ENCODE measurements at places on chromosomes 12 and 14.

DNA sequence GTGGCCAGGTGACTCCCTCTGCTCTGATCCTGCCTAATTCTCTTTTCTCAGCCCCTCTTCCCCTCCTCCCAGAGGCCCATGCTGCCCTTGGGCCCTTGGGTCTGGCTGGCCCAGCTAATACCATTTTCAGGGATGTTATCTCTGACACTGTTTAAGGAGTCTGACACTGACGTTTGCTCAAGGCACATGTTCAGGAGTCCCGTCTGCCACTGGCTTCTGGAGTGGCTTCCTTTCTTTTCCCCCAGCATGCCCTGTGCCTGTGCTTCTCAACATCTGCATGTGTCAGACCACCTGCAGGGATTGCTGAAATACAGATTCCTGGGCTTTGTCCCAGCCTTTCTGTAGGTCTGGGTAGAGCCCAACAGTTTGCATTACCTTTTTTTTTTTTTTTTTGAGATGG is 128.9 kb downstream of the BCL11B start:
- no peak for DNase-seq

- no peak for DNase-seq
These were observed 2.0 kb upstream of the NTF3 start for GRCh38 chr12:5429741-5430557.

- DNase-seq = no peak
These were observed 11.5 kb upstream of the LGMN start for GRCh38 chr14:92759679-92760523.

DNA sequence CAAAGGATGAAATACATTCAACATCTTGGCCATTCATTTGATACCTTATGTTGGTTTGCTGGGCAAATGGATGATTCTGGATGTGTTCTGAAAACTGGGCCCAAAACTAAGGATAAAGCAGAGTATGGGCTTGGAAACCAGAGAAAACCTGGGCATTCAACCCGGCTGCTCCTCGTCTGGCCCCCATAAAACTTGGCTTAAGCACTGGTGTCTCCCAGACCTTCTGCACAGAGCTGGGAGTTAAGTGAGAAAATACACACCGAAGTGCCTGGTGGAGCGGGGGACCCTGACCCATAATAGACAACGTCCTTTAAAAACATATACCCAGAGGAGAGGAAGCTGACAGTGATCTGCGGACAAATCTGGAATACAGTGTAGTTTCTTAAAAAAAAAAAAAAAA is 112.5 kb downstream of the FOXN3 start:
- no peak for DNase-seq

DNA sequence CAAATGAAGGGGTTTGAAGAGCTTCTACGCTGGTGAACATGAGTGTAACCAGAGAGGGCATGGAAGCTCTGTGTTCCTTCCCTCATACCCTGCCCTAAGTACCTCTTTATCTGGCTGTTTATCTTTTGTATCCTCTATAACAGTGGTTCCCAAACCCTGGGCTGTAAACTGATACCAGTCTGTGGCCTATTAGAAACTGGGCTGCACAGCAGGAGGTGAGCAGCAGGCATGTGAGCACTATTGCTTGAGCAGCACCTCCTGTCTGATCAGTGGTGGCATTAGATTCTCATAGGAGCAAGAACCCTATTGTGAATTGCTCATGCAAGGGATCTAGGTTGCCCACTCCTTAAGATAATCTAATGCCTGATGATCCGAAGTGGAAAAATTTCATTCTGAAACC is 172.9 kb upstream of the AVPR1A start:
- DNase-seq = no peak

DNA sequence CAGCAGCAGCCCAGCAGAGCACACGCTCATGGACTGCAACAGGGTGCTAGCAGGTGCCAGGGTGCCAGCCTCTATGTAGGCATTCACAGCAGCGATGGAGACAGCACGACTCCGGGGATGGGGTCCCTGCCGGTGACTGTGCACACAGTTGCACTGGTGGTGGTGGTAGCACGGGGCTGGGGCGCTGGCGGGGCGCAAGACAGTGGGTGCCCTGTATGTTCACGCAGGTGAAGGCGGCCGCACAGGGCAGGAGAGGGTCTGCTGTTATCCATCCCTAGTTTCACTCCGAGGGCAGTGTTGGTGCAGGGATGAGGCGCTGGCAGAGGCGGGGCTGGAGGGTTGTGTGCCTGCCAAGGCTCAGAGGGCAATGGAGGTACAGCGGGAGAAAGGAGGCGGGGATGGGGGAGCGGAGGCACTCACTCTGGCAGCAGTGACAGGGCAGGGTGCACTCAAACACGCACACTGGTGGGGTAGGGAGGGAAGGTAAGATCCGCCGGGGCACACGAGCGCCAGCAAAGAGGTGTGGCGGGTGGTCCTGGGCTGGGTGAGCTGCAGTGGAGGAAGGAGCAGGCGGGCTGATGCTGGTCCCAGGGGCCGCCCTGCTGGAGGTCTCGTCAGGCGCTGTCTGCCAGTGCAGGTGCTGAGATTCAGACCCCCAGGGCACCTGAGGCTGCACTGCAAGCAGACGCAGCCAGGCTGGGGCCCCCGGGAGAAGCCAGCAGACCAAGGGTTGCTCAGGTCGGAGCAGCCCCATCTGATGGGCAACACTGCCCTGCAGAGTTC is 76.7 kb downstream of the GALC start:
- DNase-seq = no peak

- no peak for DNase-seq
These were observed 56.3 kb downstream of the KCNH5 start for GRCh38 chr14:62988967-62989366.

- no peak for DNase-seq
These were observed 70.0 kb downstream of the ARMH4 start for GRCh38 chr14:58082011-58082410.

- DNase-seq = peak; percentile 1
These were observed 75.5 kb upstream of the DCD start for GRCh38 chr12:54723379-54724256.

GRCh38 chr14:61512026-61512834 is 183.1 kb upstream of the HIF1A start:
- DNase-seq = no peak

- DNase-seq = no peak
These were observed 1213.6 kb downstream of the GALC start for GRCh38 chr14:86779416-86779815.

DNA sequence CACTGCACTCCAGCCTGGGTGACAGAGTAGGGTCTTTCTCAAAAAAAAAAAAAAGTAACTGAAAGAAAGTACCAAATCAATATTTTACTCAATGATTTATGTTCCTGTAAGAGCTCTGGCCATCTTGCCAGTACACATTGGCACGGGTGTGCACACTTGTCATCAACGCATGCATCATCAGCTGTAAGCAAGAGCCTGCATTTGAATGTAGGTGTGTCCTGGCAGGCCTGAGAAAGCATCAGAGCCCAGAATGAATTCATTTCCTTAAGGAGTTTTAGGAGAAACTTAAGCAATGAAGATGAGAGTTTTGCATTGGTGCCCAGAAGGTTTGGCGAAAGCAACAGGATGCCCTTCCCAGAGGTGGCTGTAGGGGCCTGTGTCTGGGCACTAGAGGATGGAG is 88.5 kb upstream of the FZD10 start:
- DNase-seq = no peak

DNA sequence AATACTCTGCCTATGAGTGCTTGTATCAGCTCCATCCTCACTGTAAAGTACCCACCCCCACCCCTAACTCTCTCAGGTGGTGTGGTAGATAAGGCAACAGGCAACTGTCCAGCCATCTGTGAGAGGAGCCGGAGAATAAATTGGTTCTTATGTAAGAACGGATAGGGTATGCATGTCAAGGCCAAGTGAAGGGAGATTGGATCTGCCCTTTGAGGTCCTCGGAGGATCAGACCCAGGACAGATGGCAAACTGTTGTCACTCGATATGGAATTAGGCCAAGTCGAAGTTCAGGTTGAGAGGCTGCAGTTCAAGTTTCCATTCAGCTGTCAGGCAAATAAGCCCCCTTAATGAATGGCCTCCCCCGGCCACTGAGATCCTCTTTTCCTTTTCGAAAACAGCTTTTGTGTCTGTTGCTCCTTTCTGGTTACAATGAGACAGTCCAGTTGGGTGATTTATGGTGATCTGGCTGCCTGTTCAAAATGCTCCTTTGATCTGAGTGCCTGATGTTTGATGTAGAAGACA is 120.3 kb downstream of the VRK1 start:
- no peak for DNase-seq

GRCh38 chr12:43237238-43237879 is 314.6 kb downstream of the ADAMTS20 start:
- no peak for DNase-seq

- DNase-seq = no peak
These were observed 159.2 kb downstream of the NRXN3 start for GRCh38 chr14:78329371-78329770.
